ENCODE measurements at places on chromosomes 2 and 18.

DNA sequence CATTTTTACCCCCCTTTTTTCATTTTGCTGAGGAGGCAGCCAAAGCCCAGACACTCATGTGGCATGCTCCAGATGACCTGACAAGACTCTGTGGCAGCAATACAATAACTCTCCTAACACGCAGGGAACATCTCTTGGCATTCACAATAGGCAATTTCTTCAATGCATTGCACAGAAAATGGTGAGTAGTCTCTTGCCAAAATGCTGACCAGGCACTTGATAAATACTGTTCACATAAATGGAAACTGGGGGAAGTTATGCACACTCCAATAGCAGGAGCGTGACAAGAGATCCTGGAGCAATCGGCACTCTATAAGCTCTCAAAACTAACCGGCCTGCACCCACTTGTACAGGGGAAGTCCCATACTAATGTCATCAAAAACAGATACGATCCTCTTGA is 66.3 kb downstream of the NBAS start:
- DNase-seq: no peak

GRCh38 chr2:239311132-239312040 is 89.4 kb downstream of the HDAC4 start:
- no peak for DNase-seq

- no peak for DNase-seq
Observed at GRCh38 chr2:10963155-10963554, 51.4 kb downstream of the KCNF1 start.

DNA sequence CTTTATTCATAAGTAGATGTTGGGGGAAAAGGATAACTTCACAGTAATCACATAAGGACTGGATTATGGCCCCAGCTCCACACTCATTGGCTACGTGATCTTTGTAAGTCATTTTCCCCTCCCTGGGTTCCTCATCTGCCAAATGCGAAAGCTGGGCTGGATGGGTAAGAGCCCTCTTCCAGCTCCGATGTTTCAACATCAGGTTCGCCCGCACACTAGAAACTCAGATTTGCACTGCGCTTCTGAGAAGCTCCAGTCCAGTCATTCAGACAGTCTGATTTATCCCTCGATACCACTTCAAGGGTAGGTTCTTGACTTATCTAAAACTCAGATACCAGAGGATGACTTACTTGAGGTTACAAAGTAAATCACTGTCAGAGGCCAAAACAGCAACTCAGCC is 31.0 kb upstream of the RMDN2 start:
- no peak for DNase-seq

- DNase-seq: no peak
Observed at GRCh38 chr2:62559582-62559981, 53.6 kb upstream of the TMEM17 start.

All from putamen (tissue), 1 donor.